Omental fat pad (tissue), 4 donors: ENCODE measurements at places on chromosomes 1 and 21. TPM values are rescaled to one million over a fixed set of nuclear protein-coding genes. Genes with fewer than 3 reads are reported as not detected.

The HOOK1 gene
- 10.0 TPM for total RNA-seq

The GCSAML gene
- not detected for total RNA-seq

The PGBD5 gene
- not detected for total RNA-seq

The SEMA4A gene
- total RNA-seq: 35.1 TPM

The AGO1 gene
- total RNA-seq: 21.3 TPM

The ACADM gene
- total RNA-seq: 59.4 TPM

The LCA5L gene
- total RNA-seq: 2.6 TPM

The IL12RB2 gene
- total RNA-seq: 7.1 TPM

The SPRR5 gene
- total RNA-seq: not detected

The ARHGEF19 gene
- 2.6 TPM for total RNA-seq

The LCE2B gene
- not detected for total RNA-seq

The SFN gene
- total RNA-seq: 1.9 TPM

The SERPINC1 gene
- not detected for total RNA-seq

The PHGDH gene
- 34.2 TPM for total RNA-seq

The CHRNB2 gene
- total RNA-seq: 0.09 TPM

The PROX1 gene
- 8.4 TPM for total RNA-seq

The MRPS15 gene
- total RNA-seq: 65.3 TPM

- no peak for DNase-seq
Measured at GRCh38 chr1:2204415-2205190, 10.0 kb upstream of the FAAP20 start.

DNA sequence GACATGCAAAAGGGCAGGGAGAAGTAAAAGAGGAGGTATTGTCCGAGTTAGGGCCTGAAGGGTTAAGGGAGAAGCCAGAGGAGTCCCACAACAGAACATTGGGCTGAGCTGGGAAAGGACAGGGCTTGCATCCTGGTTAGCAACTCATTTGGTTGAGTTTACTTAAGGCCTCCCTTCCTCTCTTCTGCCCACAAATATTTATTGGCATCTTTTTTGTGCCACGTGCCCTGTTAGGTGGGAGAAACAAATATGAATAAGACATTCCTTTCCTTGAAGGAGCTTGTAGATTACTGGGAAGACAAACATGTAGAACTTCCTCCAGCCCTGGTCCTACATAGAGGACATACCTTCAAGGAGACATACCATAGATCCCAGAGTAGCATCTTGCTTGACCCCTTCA lies 53.0 kb upstream of the PRELP start:
- no peak for DNase-seq

DNA sequence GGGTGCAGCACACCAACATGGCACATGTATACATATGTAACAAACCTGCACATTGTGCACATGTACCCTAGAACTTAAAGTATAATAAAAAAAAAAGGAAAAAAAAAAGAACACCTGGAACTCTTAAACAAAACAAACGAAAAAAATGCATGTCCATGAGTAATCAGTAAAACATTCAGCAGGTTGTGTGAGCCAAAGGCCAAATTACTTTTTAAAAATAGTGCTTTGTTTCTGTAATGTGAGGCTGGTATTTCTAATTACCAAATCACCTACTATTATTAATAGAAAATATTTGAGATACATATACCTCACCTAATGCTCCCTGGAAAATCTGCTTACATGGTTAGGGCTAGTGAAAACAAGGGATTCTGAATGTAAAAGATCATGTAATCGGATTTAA lies 294.4 kb upstream of the NR5A2 start:
- DNase-seq: no peak

DNA sequence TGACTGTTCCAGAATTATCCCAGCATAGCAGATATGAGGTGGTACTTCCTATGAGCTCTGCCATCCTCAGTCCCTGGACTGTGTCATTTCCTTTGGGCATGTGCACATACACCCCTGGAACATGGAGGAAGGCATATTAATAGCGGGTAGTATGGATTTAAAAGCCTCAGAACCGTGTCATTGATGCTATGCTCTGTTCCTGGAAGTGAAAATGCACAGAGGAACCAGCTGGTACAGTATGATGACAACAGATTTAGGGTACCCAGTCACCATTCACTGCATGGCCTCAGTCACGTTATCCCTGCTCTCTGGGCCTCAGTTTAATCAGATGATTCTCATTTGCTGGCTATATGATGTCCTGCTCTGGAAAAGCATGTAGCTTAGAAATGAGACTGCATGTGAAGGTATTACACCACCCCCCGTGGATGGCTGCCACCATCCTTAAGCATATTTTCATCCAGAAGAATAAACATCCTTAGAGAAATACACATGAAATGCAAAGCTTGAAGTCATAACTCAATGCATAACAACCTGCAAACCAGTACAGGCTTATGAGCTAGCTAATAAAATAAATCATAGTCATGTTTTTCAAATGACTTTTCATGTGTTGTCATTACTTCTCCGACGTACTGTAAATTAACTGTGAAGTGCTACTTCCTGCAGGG lies 37.8 kb downstream of the SETD4 start:
- DNase-seq: no peak

GRCh38 chr1:232555494-232556210 lies 74.3 kb downstream of the SIPA1L2 start:
- no peak for DNase-seq

DNA sequence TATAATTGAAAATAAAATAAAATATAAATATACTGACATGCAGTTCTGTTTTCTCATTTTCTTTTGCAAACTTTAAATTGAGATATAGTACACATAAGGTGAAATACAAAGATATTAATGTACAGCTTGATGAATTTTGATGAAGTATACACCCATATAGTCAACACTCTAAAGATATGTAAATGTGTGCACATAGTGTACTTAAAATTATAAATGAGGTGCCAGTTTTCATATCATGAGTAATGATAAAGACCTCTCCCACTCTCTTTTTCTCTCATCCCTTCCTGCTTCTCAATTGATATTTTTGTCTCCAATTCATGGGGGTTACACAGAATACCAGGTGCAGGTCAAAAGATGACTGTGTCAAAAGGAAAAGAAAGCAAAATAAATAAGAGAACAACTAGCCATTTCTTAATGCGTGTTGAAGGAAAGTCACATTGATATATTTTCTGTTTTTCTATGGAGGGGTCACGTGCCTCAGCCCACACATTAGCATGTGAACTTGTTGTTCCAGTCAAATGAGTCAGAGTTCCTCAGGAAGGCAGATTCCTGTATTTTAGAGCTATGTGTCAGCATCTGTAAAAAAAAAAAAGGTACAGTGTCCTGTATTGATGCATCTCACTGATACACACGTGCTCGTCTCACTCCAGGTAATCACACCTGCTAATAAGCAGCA lies 64.3 kb upstream of the HOOK1 start:
- DNase-seq: peak; percentile 56

GRCh38 chr1:238589843-238590435 lies 699.2 kb upstream of the ZP4 start:
- no peak for DNase-seq

- DNase-seq: no peak
Measured at GRCh38 chr1:94721240-94721639, 98.9 kb upstream of the SLC44A3 start.

DNA sequence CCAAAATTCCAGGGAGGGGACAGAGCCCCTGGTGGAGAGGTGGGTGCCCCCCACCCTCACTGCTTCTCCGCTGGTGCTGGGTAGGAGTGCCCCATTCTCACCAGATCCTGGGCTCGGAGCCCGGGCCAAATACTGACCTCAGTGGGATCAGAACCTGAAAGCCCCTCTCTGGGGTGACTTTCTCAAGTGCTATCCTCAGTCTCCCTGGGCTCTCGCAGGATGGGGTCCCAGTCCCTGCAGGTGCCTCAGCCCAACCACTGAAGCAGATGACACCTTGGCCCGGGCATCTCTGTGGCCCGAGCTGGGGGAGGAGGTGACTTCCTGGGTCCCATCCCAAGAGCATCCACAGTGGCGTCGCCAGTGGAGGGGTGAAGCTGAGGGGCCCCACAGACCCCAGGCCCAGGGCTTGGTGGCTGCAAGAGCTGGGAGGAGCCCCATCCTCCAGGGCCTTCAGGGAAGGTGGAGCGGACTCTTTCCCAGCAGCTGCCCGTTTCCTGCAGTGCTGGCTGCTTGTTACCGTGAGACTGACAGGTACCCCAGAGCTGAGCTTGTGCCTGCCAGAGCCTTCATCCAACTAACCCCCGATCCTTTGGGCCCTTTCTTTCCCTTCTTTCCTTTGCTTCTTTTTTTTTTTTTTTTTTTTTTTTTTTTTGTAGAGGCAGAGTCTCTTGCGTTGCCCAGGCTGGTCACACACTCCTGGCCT lies 3.9 kb upstream of the FNDC10 start:
- DNase-seq: no peak

- DNase-seq: no peak
Measured at GRCh38 chr1:112312879-112313278, 83.1 kb upstream of the CTTNBP2NL start.

DNA sequence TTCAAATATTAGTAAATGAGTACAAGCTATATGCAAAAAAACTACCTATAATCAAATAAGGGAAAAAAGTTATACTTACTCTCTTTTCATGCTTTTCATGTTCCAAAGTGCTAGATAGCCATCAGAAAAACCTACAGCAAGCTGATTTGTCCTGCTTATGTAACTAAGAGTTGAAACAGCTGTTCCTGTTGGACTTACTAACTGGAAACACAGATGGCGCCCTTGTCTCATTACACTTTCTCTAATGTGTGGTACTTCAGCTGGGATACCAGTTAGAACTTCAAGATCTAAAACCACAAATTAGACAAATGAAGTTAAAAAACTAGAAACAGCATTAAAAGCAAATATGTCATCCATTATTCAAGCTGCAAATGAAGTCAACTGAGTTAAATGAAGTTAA lies 24.3 kb downstream of the AHCTF1 start:
- no peak for DNase-seq

DNA sequence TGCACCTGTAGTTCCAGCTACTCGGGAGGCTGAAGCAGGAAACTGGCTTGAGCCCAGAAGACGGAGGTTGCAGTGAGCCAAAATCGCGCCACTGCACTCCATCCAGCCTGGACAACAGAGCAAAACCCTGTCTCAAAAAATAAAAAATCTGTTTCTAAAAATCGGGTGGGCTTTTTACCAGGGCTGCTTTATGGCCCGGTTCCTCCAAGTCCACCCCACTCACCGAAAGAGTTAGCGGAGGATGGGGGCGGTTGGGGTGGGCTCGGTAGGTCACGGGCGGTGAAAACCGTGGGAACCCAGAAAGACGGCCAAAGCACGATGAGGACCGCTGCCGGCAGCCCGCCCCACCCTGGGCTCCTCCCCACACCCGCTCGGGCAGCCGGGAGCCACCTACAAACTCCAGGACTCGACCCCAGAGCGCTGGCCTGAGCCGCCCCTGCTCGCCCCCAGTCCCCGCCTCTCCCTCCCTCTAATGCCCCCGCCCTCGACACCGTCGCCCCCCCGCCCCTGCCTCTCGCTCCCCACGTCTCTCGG lies 846 bp upstream of the PER3 start:
- DNase-seq: no peak

- DNase-seq: no peak
Measured at GRCh38 chr21:38511662-38512243, 13.5 kb upstream of the ERG start.

DNA sequence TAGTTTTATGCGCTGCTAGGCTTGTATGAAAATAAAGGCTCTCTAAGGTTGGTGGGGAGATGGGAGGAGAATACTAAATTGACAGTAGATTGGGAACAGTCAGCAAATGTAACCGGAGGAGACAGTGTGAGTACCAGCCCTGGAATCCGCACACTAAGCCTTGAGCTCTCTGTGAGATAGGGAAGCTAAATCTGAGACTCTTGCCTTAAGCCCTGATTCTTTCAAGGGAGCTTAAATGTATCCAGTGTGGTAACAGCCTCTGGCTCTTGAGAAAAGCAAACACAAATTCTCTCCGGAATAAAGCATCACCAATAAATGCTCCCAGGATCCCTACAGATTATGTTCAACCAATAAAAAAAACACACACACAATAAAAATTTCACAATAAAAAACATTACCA lies 33.0 kb upstream of the PDPN start:
- no peak for DNase-seq

GRCh38 chr1:14969006-14969405 lies 184.5 kb upstream of the TMEM51 start:
- no peak for DNase-seq

GRCh38 chr1:10736634-10737586 lies 59.5 kb downstream of the CASZ1 start:
- DNase-seq: no peak

- no peak for DNase-seq
Measured at GRCh38 chr21:17805966-17806365, 13.2 kb downstream of the C21orf91 start.

- no peak for DNase-seq
Measured at GRCh38 chr1:243946946-243947345, 96.9 kb upstream of the AKT3 start.

GRCh38 chr1:225712391-225712790 lies 59.5 kb upstream of the ENAH start:
- DNase-seq: no peak

DNA sequence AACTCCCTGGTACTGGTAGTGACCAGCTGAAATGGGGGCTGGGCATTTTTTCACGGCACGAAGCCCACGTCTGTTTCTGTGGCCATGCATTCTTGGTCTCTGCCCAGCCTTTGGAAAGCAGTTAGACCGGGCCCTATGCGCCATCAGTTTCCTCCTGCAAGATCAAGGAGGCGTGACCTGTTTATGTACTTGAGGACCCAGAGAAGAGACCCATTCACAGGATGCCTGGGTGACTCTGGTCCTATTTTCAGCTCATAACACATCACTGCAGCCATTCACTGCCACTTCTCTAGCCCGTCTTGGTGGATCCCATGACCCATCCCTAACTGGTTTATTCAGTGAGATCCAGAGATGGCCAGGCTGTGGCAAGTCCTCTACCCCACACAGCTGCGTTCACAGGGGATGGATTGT lies 70.4 kb downstream of the SPSB1 start:
- DNase-seq: no peak

- DNase-seq: no peak
Measured at GRCh38 chr1:92363401-92363800, 64.5 kb downstream of the RPAP2 start.

- no peak for DNase-seq
Measured at GRCh38 chr1:52727114-52727586, 897 bp downstream of the ZYG11B start.

DNA sequence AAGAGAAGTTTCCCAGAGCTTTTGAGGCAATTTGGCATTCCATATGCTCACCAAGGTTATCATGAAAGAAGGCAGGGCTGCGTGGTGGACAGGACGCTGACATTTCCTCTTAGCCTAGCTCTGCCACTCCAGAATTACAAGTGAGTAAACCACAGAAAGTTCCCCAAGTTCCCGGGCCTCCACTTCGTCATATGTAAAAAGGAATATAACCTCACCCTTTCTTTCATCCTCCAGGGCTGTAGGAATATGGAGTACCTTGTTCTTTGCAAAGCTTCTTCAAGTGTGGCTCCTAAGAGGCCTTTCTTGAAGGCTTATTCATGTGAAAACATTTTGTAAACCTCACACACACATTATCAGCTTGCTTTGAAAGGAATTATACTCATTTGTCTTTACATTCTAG lies 210.2 kb downstream of the GREM2 start:
- DNase-seq: no peak
